ENCODE measurements at places on chromosomes 3 and 15.
A peak's percentile ranks its signal among the peaks of the same experiment; 100 is the strongest.

DNA sequence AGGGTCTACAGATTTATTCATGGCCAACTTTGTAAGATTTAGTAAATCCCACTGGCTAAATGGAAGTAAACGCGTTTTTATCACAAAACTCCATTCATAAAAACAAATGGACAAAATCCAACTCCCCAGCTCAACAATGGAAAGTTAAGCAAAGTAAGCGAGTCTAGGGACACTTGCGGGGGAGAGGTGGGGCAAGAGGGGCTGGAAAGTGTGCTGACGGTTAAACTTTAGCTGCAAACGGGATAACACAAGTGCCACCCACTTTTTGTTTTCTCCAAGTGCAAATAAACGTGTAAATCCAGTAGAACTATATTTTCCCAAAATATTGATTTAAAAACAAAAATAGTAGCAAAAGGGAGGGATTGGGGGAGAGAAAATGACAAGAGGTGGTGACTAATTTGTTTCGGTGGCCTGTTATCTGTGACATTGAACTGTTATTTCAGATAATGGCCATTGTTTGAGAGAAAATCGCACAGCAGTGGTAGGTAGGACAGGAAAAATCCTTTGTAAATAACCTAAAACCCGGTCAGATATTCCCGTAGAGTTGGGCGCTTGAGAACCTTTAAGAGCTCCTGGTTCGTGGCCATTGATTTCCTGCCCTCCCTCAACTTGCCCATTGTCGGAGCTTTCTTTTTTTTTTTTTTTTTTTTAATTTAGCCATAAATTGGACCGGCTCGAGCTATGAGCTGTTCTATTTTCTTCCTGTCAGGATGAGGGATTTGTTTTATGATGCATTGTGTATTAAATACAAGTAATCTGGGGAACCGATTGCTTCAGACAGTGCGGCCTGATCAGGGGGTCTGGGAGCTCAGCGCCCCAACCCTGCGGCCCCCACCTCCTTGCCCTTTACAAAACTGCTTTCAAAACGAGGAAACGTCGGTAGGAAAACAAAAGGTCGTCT, 514.8 kb downstream of the MECOM start:
- DNase-seq: peak; percentile 11

DNA sequence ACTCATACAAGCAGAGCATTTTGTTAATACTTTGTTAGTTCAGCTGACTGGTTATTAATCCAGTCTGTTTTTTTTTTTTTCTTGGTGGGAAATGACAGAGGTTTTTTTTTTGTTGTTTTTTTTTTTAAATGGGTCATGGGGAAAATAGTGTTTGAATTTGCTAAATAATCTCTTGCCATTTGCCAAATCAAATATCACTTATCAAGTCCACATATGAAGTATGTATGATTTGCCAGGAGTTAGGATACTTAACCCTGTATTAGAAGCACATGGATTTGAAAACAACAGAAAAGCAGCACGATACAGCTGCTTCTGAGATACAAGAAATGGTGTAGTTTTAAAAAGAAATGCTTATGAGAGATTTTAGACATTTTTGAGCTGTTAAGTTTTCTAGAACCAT, 21.6 kb downstream of the P2RY14 start:
- DNase-seq: no peak

- no peak for DNase-seq
These were observed 21.8 kb downstream of the FLNB start for GRCh38 chr3:58029842-58030584.

DNA sequence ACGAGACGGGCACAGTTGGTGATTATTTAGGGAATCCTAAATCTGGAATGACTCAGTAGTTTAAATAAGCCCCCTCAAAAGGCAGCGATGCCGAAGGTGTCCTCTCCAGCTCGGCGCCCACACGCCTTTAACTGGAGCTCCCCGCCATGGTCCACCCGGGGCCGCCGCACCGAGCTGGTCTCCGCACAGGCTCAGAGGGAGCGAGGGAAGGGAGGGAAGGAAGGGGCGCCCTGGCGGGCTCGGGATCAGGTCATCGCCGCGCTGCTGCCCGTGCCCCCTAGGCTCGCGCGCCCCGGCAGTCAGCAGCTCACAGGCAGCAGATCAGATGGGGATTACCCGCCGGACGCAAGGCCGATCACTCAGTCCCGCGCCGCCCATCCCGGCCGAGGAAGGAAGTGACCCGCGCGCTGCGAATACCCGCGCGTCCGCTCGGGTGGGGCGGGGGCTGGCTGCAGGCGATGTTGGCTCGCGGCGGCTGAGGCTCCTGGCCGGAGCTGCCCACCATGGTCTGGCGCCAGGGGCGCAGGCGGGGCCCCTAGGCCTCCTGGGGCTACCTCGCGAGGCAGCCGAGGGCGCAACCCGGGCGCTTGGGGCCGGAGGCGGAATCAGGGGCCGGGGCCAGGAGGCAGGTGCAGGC, 318.0 kb downstream of the FGF12 start:
- DNase-seq: no peak

GRCh38 chr3:177936721-177937120, 599.5 kb upstream of the KCNMB2 start:
- no peak for DNase-seq

GRCh38 chr15:75104804-75105557, 81.6 kb downstream of the PPCDC start:
- peak; percentile 64 for DNase-seq

DNA sequence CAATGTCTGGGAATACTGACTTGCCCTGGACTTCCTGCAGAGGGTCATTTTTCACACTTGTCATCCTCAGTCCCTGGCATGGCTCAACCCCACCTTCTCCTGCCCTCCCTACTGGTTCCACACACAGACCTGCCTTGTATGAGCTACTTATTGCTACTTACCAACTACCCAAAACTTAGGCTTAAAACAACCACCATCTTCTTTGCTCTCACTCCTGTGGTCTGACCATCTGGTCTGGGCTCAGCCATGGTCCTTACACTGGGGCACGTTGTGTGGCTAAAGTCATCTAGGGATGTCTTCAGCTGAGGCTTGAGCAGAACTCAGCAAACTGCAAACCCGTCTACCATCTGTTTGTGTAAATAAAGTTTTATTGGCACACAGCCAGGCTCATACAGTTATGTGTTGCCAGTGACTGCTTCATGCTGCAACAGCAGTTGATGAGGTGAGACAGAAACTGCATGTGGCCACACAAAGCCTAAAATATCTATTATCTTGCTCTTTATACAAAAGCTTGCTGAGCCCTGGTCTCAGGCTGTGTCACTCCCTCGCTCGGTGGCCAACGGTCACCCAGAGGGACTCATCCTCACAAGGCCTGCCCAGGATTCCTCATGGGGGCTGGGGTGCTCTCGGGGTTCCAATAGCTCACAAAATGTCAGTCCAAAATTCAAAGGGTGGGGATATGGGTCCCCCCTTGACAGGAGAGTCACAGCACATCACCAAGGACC, 43.5 kb downstream of the KLF15 start:
- DNase-seq: no peak

DNA sequence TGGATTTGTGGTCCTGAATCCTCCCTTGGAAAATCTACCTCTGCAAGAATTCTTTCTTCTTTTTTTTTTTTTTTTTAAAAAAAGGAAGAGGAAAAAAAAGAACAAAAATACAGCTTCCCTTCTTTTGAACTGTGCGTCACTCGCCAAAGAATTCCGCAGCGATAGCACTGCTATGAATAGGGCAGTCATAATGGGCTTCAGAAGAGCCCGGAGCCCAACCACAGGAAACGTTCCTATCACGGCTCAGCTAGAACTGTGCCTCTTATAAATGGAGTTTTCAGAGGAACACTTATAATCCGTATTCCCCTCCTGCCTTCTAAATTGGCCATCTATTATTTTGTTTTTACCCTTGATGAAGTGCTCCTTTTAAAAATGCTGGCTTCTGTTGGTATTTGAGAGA, 227.7 kb downstream of the ADAMTS17 start:
- DNase-seq: no peak

DNA sequence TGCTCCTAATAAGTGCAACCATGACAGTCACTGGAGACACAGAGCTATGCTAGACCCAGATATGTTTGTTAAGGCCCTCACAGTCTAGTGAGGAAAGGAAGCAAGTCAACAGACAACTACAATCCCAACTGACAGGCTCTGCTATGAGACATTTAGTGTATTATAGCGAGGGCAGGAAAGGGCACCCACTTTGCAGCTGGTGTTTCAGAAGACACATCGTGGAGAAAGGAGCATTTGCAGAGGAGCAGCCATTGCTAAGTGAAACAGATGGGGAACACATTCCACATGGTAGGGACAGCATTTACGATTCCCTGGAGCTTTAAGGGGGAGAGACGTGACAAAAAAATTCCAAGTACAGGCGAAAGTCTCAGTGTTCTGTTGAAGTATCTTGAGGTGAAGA, 685.6 kb downstream of the AGBL1 start:
- no peak for DNase-seq

DNA sequence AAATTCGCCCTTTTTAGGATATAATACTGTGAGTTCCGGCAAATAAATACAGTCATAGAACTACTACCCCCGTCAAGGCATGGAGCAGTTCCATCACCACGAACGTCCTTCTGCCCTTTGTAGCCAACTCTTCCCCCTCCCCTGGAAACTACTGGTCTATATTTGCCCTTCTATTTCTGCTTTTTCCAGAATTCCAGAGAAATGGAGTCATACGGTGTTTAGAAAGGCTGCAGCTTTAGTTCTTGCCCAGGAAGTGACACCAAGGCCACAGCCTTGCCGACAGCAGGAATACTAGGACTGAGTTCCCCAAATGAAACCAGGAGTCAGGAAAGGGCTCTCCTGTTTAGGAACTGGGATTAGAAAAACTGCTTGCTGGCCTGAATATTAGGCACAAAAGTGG, 291.2 kb downstream of the FAM43A start:
- DNase-seq: no peak

DNA sequence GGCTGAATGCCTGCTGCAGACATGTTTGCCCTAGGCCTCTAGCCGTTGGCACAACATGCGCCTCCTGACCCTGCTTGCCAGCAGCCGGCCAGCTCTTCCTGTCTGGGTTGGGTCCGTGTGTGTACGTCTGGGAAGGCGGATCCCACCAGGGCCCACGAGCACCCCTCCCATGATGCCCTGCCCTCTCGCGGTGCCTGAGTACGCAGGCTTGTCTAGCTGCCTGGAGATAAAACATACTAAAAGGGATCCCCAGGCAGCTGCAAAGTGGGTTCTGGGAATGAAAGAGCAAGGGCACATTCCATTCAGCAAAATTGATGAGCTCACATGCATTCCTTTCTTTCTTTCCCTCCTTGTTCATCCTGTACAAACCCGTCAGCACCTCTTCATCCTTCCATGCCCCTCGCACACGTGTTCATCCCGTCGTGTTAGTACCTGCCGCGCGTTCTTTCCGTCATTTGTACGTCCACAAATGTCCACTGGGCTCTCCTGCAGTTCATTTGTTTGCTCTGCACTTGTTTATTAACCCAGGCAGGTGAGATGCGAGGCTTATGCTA, 74.3 kb downstream of the FBLN2 start:
- no peak for DNase-seq

DNA sequence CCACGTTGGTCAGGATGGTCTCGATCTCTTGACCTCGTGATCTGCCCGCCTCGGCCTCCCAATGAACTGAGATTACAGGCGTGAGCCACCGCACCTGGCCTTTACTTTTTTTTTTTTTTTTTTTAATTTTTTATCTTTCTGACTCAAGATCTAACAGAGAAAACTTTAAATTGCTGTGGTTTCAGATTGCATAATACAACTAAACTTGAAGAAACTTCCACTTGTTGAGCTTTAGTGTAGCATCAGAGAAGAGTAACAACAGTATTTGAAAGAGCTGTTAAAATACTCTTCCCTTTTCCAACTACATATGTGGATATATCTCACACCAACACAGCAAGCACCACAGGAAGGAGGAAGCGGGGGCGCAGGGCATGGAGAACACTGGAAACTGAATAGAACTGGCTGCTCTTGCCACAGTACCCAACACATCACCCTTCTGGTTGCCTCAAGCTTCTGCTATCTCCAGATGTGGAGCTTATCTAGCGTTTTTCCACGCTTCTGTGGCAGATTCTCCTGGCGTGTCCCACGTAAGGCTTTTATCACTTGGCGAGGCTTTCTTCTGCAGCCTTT, 45.4 kb downstream of the MAP6D1 start:
- DNase-seq: no peak

GRCh38 chr3:188176476-188176875, 22.5 kb downstream of the LPP start:
- DNase-seq: no peak

- DNase-seq: peak; percentile 9
These were observed 21.7 kb upstream of the GMNC start for GRCh38 chr3:190883973-190884832.

DNA sequence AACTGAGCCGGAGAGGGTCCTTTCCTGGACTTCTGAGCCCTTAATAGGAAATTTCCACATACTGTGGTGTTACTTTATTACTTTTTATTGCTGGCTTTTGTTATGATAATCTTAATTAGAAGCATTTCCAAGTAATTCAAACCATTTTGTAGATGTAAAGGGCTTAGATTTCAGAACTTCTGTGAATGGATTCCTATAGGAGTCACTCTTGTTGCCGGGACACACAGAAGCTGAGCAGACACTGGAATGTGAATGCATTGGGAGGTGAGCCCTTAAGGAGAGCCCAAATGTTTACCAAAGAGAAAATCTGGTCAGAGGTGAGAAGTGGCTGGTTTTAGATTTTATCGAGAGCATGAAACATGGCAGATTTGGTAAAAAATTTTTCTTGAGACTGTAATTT, 87.4 kb downstream of the FNDC3B start:
- no peak for DNase-seq

DNA sequence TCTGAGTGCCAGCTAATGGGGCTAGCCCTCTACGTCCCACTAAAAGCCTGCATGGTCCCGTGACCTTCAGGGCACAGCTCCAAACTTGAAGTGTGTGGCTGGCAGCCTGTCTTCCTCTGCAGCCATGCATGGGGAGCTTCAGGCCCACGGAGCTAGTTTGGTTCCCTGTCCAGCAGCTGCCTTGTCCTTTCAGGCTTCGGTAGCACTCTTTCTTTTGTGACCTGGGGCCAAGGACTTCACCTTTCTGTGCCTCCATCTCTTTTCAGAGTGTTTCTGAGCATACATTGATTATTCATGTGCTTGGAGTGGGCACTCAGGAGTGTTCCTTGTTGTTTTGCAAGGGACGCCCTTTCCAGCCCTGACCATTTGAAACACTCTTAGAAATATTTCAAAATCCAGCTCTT, 155.2 kb downstream of the DNAJB8 start:
- no peak for DNase-seq

DNA sequence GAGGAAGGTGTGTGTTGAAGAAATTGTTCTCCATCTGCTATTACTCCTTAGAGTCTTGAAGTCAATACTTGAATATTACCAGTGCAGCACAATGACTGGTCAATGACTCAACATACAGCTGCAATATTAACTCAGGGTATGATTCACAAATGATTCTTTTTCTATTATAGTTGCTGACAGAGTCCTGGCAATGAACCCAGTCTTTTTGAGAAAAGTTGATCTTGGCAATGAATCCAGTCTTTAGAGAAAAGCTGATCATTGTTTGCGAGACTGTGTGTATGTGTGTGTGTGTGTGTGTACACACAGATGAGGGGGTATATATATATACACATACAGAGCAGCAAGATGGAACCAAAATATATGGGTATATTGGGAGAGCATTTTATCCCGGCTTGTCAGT, 315.1 kb downstream of the ZNF385D start:
- no peak for DNase-seq

DNA sequence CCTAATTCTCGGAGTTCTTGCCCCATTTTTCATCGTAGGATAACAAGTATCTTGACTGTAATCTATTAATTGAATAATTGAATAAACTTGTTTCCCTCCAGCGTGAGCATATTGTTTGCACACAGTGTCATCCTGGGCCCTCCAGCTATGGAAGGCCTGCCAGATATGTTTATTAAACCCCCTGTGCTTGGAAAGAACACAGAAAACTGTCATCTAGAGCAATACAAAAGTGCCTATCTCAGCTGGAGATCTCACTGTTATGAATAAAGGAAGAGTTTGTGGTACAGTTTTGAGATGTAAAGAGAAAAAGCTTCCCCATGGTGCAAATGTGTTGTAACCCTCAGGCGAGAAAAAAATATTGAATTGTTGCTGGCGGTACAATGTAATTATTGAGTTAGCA, 405.9 kb downstream of the SOX2 start:
- DNase-seq: no peak
